Astrocyte of the hippocampus (primary cell): ENCODE measurements at places on chromosomes 6 and 20.

DNA sequence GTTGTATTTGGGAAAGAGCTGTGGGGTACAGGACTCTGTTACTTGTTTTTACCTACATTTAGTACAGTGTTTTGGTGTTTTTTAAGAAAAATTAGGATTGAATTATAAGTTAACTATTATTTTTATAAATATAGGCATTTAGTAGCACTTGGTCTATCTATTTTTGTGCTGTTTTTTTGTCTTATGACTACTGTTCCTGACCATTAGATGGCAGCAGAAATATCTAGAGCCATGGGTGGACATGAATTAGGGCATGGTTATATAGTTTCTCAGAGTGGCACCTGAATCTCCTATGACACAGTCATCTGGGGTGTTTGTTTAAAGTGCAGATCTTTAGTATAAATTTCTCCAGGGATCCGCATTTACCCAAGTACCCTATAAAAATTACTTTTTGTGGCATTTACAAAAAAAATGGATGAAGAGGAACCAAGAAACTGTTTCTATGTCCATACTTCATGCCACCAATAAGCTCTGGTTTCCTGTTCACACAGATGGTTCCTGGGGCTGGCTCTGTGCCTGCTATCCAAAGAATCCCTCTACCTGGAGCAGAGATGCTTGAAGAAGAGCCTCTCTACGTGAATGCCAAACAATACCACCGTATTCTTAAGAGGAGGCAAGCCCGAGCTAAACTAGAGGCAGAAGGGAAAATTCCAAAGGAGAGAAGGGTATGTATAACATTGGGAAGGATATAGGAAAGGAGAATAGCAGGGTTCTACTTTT is 19.8 kb downstream of the NFYA start:
- peak; percentile 38 for DNase-seq

DNA sequence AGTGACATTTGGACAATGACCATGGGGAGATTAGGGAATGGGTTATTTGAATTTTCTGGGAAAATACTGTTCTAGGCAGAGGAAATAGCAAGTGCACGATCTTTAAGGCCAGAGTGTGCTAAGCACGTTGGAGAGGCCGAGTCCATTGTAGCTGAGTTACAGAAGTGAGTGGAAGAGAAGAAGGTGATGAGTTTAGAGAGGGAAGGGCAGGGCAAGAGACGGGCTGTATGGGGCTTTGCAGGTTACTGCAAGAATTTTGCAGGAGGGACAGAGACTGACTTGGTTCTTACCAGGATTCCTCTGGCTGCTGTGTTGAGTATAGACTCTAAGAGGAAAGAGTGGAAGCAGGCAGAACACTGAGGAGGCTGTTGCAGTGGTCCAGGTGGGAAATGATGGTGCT is 1.1 kb upstream of the NCOA3 start:
- no peak for DNase-seq

- DNase-seq: no peak
These were observed 4.6 kb upstream of the DDX27 start for GRCh38 chr20:49214571-49214970.

DNA sequence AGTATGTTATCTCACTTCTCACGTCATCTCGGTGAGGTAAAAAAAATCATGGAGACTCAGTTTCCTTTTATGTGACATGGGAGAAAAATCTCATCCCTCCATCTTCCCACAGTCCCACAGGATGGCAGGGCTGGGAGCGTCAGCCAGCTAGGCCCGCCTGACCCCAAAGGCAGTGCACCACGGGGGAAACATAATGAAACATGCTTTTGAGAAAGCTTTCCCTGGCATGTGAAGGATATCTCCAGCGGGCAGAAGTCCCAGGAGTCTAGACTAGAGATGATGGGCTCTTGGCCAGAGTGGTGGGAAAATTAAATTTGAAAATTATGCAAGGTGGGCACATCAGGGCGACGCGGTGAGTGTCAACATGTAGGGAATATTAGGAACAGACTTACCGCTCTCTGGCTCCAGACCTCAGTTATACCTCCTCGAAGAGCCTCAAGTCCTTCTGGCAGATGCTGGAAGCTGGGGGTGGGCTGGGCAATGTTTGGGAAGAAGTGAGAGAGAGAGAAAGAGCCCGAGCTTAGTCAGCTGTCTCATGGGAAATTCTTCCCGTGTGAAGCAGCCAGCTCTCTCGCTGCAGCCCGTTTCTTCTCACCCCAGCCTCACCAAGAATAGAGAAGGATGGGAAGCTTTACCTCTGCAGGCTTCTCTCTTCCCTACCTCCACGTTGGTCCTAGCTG is 52.3 kb downstream of the MOCS1 start:
- DNase-seq: peak; percentile 88

- no peak for DNase-seq
These were observed 234.2 kb downstream of the NRN1 start for GRCh38 chr6:5772408-5773120.

DNA sequence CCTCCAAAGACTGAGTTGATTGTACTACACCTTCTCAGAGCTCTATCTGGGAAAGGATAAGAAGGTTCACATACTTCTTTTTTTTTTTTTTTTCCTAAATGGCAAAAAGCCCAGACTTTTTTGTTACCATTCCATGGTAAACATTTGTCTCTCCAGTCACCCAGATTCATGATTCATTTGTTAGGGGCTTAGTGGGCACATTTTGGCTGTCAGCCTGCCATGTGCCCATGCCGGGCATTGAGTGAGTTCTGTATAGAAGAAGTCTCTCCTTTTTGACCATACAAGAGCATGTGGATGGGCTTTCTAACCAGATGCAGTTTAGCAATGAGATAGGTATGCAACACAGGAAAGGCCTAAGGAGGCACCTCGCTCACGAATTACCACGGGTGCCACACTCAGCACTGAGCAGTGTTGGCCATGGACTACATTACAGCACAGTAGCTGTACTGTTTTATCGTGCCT is 447.5 kb upstream of the HSF2 start:
- DNase-seq: peak; percentile 94

DNA sequence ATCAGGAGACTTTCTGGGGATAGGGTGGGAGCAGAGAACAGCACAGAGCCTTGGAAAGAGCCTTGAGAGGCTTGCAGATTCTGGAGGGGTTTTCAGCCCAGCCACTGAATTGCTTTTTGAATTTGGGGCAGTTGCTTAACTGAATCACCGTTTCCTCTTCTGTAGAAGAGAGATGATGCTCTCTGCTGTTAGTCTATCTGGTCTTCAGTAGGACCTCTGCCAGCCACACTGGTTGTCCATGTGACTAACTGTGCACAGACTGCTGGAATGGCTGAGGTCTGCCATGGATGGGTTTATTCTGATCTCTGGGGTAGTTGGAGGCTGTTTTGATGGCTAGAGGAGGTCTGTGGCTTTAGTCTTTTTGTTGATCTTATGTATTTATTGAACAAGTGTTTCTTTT is 21.4 kb upstream of the PRDM1 start:
- DNase-seq: no peak

GRCh38 chr6:30019819-30020218 is 41.2 kb upstream of the POLR1H start:
- no peak for DNase-seq

- DNase-seq: no peak
These were observed 19.9 kb downstream of the PSMG4 start for GRCh38 chr6:3278691-3279090.

GRCh38 chr6:21987501-21987957 is 309.3 kb downstream of the PRL start:
- DNase-seq: peak; percentile 92

- DNase-seq: peak; percentile 55
These were observed 5.4 kb upstream of the ZBTB12 start for GRCh38 chr6:31907158-31907813.

DNA sequence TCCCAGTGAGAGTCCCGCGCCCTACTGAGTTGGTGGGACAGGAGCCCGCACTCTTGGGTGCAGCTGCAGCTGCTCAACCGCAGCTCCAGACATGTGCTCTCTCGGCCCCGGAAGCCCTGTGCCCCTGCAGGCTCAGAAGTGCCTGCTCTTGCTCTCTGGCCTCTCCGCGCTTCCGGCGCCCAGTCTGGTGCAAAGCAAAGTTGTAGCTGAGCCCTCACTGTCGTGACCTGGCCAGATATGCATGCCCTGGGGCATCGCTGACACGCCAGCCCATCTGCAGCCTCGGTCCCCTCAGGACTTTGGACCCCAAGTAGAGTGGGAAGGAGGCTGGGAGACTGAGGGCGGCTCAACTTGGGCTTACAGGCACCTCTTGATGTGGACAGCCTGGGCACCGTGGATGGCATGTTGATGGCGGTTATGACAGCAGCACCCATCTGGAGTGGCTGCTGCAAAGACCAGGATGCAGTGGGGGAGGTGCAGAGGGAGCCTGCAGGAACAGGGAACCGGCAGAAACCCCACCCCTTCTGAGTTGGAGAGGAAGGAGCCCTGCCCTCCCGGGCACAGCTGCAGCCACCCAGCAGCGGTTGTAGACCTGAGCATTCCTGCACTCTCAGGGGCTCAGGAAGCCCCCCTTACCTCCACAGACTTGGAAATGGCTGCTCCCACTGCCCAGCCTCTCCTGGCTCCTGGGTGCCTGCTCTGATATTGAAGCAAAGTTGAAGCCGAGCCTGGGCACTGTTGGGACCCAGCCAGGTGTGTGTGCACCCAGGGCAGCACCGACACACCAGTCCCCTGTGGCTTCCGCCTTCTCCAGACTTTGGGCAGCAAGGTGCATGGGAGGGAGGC is 462.6 kb downstream of the TBC1D32 start:
- DNase-seq: no peak

GRCh38 chr20:24665196-24665595 is 195.8 kb downstream of the SYNDIG1 start:
- DNase-seq: no peak

GRCh38 chr6:42075159-42075838 is 25.0 kb downstream of the TAF8 start:
- peak; percentile 81 for DNase-seq

- no peak for DNase-seq
These were observed 78.0 kb upstream of the FOXQ1 start for GRCh38 chr6:1233924-1234323.

DNA sequence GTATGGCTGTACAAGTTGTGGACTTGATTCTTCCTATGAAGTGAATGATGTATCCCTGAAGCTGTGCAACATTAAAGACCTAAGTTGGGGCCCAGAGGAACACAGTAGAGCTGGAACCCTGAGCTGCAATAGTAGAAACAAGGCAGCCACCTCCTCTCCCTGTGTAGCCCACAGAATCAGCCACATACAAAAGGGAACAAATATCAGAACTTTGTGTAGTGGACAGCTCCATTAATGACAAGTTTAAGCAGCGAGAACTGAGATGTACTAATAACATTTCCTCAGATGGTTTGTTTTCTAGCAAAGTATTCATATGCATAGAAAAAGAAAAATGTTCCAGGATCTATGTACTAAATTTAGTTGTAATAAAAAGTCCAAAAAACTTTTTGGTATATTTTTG is 19.2 kb downstream of the PHACTR1 start:
- peak; percentile 28 for DNase-seq

GRCh38 chr20:58755062-58755697 is 62.6 kb downstream of the NPEPL1 start:
- DNase-seq: no peak

DNA sequence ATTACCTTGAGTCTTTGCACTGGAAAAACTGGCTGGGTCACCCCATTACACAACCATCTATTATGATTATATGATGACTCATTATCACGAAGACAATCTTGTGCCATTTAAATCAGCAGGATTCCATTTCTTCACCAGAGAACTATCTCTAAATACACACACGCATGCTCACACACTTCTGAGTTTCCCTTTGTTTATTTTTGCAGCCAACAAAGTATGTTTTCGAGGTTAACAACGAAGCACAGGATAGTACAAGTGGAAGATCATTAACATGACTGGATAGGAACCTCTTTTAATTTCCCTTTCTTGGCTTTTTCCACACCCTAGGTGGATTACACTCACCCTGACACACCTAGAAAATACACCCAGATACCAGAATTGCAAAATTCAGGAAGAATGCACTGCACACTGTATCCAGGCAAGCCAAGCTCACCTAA is 18.9 kb downstream of the PERP start:
- peak; percentile 52 for DNase-seq

DNA sequence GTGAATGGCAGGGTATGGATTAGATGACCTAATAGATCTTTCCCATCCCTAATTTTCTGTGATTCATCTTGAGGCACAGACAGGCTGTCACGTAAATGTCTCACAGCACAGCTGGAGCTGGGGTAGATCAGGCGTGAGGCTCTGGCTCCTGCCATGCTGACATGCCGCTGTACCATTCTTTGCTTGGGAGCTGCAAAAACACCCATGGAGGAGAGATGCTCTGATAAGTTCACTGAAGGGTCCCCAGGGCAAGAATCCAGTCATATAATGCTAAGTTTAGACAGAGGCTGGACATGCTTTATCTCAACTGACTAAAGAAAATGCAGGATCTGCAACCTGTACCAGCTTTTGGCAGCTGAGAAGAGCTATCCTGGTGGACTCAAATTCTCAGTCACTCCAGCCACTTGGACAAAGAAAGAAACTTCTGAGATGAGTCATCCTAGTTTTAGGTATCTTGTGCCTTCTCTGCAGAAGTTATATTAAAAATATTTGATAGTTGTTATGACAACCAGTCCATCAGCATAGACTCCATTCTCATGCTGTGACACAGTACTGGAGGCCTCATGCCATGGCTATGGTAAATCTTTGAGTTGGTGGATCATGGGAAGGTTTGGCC is 185.1 kb upstream of the RAB32 start:
- peak; percentile 29 for DNase-seq

DNA sequence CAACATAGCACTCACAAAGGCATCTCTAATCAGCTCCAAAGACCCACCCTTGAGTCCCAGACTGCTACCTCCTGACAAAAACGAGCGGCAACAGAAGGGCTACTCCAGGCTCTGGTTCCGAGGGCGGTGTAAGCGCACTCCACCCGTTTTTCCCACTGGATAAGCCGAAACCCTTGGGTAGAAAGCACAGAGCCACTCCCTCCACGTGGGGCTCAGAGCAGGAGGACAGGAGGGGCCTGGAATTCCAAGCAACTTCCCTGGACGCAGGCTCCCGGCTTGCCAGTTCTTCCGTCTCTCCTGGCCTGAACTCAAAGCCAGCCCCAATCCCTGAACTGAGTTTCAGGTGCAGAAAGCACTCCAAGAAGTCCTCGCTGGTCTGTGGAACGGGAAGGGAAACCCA is 7.4 kb downstream of the GMEB2 start:
- DNase-seq: no peak

DNA sequence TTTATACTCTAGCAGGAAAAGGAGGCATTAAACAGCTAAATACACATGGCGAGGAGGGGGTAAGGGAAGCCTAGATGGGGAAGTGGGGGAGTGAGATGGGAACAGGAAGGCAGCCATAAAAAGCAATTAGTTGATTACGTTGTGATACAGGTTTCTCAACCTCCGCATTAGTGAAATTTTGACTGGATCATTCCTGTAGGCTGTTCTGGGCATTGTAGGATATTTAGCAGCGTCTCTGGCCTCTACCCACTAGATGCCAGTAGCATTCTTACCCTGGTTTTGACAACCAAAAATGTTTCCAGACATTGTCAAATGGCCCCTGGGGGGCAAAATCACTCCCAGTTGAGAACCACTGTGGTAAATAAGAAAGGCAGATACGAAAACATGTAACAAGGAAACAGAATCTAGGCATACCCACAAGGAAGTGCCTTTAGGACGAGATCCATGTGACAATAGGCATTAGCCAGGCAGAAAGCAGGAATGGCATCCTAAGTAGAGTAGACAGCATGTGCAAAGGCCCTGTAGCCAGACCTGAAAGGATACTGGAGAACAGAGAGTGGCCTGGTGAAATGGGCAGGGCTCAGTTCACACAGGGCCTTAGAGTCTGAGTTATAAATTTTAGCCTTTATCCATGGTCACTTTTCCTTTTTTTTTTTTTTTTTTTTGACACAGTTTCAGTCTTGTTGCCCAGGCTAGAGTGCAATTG is 25.8 kb upstream of the PTPN1 start:
- DNase-seq: no peak

GRCh38 chr20:53202777-53203176 is 230.6 kb downstream of the TSHZ2 start:
- peak; percentile 20 for DNase-seq

GRCh38 chr6:30061858-30062458 is 893 bp downstream of the POLR1H start:
- DNase-seq: no peak
